ENCODE measurements at places on chromosomes 5 and 9. TPM values are rescaled to one million over a fixed set of nuclear protein-coding genes. Genes with fewer than 3 reads are reported as not detected.

DNA sequence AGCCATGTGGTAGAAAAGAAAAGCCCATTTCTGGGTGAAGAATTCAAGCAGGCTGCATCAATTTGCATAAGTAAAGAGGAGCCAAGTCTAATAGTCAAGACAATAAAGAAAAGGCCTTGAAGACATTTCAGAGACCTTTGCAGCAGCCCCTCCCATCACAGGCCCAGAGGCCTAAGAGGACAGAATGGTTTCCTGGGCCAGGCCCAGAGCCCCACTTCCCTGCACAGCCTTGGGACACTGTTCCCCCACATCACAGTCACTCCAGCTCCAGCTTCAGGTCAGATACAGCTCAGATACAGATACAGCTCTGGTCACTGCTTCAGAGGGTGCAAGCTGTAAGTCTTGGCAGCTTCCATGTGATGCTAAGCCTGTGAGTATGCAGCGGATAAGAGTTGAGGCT lies 29.1 kb downstream of the PLGRKT start:
- H3K4me1 ChIP-seq: no peaks in the 10 kb centered on the region
- no peaks in the 10 kb centered on the region for H3K27me3 ChIP-seq
- no peak for DNase-seq

SOX30 gene
- not detected for total RNA-seq

DPYSL3 gene
- total RNA-seq: 60.4 TPM

C9orf40 gene
- total RNA-seq: 5.1 TPM

DNA sequence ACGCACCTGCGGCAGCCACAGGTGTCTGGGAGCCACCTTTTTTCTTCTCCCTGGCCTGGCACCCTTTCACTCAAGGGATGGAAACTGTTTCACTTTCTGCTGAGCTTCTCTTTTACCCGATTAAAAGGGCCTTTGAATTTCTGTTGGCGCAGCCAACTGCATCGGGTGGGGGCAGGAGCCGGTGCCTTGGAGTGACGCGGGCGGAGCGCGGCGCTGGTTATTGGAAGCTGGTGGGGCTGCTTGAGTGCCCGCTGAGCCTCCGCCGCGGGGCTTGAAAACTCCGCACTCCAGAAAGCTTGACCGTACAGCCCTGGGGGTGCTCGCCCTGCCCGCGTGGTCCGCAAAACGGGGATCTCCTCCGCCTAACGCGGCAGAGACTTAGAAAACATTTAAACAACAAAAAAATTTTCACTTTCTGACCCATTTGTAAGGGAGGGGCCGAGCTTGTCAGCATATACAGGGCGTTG lies 52.0 kb upstream of the TJP2 start:
- peak overlapping the region; percentile 86 for H3K4me3 ChIP-seq
- no peaks in the 10 kb centered on the region for H3K27me3 ChIP-seq
- no peak for DNase-seq
- peaks cover 15% of the 10 kb centered on the region for H3K4me1 ChIP-seq

- no peaks in the 10 kb centered on the region for H3K36me3 ChIP-seq
- no peak overlapping the region for H3K27ac ChIP-seq
- peaks cover 38% of the 10 kb centered on the region for H3K4me1 ChIP-seq
- no peak overlapping the region for H3K4me3 ChIP-seq
- no peaks in the 10 kb centered on the region for H3K27me3 ChIP-seq
These were observed 72.7 kb downstream of the EPB41L4B start for GRCh38 chr9:109248133-109248581.
